ENCODE measurements at places on chromosomes 1 and 21.

DNA sequence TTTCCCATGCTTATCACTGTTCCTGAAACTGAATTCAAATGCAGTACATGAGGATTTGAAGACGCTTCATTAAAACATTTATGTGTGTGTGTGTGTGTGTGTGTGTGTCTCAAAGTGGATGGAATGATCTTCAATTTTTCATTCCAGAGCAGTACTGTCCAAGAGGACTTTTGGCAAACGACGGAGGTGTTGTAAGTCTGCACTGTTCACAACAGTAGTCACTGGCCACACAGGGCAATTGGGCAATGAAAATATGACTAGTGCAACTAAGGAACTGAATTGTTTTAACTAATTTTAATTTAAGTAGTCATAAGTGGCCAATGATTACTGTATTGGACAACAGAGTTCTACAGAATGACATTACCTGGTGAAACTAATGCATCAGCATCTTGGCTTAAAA, 5.0 kb downstream of the TAF5L start:
- no peak for DNase-seq

GRCh38 chr1:113244112-113244820, 146.0 kb upstream of the MAGI3 start:
- DNase-seq = no peak

- no peak for DNase-seq
Observed at GRCh38 chr1:226098870-226099835, 36.6 kb downstream of the H3-3A start.

DNA sequence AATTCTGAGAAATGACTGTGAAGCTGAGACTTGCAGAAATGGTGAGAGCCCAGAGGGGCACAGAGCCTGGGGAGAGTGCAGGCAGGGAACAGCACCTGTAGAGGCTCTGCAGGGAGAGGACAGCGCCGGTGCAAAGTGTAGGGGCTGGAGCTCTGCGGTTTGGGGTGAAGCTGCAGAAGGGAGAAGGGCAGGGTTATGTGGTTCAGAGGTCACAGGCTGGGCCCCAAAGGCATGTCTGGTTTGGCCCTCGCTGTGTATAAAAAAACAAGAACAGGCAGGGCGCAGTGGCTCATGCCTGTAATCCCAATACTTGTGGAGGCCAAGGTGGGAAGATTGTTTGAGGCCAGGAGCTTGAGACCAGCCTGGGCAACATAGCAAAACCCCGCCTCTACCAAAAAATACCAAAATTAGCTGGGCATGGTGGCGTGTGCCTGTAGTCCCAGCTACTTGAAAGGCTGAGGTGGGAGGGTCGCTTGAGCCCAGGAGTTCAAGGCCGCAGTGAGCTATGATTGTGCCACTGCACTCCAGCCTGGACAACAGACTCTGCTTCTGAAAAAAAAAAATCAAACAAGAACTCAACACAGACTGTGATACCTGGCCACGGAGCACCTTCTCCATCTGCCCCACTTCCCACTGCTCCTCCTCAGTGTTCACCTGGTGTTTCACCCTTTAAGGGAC, 29.1 kb downstream of the SERINC2 start:
- DNase-seq = no peak

DNA sequence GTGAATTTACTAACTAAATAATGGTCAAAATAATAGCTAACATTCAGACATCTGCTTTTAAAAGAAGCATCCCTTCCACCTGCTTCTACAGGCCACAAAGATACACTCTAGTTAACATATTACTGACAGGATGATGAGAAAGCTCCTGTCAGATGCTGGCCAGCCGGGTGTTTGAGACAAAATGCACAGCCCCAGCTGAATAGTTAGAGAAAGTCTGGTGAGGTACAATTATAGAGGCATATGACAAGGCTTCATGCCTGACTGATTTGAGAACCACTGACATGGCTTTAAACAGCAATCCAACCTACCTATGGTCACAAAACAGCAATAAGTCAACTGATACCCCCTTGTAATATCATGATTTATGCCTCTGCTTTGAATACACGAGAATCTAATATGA, 137.0 kb downstream of the DENND1B start:
- DNase-seq = no peak

DNA sequence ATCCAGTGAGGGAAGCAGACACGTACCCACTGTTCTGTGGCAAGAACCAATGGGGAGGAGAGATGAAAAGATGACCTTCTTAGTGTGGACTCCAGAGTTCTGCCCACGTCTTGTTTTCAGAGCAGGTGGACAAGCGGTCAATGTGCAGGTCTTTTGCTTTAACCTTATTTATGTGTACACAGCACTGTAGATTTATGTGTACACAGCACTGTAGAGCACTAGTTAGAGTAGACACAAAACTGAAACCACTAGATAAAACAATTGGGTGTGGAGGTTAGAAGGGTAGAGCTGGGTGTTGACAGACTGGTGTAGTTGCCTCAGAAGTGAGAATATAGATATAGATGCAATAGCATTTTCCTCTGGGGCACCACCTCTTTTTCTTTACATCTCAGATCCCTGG, 150.0 kb downstream of the MAGI3 start:
- DNase-seq = no peak

DNA sequence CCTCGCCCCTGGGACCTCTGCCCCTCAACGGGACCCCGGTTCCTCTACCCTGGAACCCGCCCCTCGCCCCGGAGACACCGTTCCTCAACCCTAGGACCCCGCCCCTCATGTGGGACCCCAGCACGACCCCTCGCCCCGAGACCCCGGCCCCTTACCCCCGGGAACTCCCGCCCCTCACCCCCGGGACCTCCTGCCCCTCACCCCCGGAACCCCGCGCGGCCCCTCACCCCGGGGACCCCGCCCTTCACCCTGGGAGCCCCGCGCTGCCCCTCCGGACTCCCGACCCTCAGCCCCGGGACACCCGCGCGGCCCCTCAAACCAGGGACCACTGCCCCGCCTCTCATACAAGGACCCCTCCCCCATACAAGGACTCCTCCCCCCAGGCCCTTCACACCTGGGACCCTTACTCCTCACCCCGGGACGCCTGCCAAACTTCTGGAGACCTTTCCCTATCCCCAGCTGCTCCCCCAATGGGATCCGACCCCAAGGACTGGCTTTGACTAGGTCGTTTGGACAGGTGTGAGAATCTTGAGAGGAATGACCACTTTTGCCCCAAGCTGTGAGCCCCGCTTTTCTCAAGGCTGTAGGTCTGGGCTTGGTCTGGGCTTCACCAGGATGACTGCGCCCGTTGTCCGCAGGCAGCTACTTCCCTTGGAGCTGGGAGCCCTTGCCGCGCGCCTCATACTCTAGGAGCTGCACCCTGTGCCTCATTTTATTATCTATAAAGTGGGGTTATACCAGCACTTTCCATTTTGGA, 843 bp downstream of the DIP2A start:
- no peak for DNase-seq

GRCh38 chr1:44086692-44087474, 31.7 kb upstream of the KLF17 start:
- no peak for DNase-seq

- no peak for DNase-seq
Observed at GRCh38 chr1:40379785-40380452, 6.4 kb downstream of the SMAP2 start.

DNA sequence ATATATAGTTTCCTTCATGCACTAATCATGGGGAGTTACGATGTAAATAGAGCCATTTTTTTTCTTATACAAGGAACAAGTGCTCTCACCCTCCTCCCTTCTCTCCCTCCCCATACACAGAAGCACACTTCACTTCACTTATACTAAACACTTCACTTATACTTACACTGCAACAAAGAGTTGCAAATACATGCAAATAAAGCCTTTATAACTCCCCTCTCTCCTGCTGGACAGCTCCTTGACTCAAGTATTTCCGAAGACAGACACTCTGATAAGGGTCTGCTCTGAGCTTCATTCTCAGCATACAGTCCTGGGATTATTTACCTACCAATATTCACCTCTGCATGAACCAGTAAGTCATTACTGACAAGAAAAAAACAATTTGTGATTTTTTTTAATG, 35.6 kb upstream of the ERG start:
- no peak for DNase-seq

GRCh38 chr1:59146651-59147358, 150.1 kb upstream of the FGGY start:
- peak; percentile 17 for DNase-seq

- DNase-seq = no peak
Observed at GRCh38 chr1:45359882-45360513, 19.8 kb upstream of the MUTYH start.

- DNase-seq = no peak
Observed at GRCh38 chr1:15573477-15573876, 11.4 kb downstream of the AGMAT start.

All from stimulated activated CD8-positive, alpha-beta memory T cell treated with anti-CD3 and anti-CD28 coated beads, Interleukin-15, amount 100 ng/mL, for 24 hours (primary cell).